ENCODE measurements at places on chromosomes 12 and 14.
A peak's percentile ranks its signal among the peaks of the same experiment; 100 is the strongest.

DNA sequence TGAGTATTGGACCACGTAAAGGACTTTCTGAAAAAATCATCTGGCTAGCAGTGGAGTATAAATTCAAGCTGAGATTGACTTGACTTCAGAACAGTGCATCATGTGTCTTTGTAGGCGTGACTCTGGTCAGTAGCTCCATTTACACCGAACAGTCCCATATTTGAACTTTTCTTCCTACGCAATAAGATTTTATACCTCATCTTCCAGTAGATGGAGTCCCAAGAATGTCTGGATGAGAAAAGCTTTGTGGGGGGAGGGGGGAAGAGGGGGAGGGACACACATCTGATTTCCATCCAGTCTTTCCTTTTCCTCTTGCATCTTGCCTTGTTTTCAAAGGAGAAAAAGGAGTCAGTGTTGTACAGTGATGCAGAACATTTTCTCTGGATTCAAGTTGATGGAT, 241.0 kb downstream of the EMP1 start:
- DNase-seq: no peak

DNA sequence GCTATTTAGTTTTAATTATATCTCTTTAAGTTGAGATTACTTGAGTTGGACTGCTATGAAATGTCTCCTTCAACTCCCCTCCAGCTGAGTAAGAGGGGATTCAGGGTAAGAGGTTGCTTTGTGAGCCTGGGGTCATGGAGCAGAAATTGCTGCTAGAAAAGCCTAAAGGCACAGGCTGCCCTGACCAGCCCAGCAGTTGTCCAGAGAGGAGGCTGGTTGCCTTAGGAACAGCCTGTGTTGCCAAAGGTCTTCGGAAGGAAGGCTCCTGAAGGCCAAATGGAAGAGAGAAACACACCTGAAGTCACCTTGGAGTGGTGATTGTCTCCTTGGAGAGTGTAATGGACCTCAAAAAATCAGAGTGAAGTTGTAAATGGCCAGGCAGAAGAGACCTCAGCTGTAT, 235.5 kb upstream of the PDE3A start:
- DNase-seq: no peak

DNA sequence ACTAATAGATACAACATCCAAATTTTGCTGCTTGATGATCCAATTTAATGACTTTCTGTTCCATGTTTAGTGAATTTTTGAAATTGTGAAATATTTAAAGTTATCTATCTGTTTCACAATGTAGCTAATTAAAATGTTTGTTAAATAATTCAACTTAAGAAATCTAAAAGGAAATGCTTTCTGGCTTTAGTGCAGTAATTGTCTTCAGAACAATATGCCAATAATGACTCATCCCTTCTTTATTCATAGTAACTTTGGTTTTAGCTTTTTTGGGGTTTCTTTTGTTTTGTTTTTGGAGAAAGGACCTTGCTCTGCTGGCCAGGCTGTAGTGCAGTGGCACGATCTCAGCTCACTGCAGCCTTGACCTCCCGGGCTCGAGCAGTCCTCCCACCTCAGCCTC, 479.2 kb upstream of the RGS6 start:
- no peak for DNase-seq

DNA sequence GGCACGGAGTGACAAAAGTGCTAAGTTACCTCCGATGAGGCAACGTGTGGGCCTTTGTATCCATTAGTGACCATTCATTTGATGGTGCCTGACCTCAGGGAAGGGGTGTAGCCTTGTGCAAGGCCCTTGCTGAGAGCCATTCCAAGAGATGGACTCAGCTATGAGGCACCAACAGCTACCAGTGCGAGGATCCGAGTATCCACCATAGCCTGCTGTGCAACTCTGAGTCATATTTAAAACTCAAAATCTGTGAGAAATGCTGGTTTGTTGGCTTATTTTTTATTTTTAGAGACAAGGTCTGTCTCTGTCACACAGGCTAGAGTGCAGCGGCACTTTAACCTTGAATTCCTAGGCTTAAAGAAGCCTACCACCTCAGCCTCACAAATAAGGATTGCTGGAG, 25.1 kb upstream of the WNK1 start:
- DNase-seq: no peak

DNA sequence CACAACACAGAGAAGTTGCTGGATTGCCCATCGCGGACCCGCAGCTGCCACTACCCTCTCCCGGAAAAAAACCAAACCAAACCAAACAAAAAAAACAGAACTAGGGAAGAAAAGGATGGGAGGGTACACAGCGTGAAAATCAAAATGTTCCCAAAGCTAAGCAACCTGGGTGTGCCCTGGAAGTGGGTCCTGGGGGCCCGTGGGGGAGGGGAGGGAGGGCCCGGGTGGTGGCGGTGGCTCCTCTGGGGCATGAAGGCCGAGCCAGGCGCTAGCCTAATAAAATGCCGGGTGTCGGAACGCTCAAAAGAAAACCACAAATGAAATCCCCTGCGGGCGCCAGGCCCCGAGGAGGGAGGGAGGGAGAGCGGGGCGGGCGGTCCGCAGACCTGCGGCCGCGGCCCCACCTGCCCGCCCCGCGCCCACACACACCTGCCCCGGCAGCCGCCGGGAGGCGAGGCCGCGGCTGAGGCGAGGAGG, 787 bp downstream of the HECTD4 start:
- DNase-seq: peak; percentile 51

GRCh38 chr12:18045446-18045992, 44.5 kb downstream of the RERGL start:
- DNase-seq: no peak

DNA sequence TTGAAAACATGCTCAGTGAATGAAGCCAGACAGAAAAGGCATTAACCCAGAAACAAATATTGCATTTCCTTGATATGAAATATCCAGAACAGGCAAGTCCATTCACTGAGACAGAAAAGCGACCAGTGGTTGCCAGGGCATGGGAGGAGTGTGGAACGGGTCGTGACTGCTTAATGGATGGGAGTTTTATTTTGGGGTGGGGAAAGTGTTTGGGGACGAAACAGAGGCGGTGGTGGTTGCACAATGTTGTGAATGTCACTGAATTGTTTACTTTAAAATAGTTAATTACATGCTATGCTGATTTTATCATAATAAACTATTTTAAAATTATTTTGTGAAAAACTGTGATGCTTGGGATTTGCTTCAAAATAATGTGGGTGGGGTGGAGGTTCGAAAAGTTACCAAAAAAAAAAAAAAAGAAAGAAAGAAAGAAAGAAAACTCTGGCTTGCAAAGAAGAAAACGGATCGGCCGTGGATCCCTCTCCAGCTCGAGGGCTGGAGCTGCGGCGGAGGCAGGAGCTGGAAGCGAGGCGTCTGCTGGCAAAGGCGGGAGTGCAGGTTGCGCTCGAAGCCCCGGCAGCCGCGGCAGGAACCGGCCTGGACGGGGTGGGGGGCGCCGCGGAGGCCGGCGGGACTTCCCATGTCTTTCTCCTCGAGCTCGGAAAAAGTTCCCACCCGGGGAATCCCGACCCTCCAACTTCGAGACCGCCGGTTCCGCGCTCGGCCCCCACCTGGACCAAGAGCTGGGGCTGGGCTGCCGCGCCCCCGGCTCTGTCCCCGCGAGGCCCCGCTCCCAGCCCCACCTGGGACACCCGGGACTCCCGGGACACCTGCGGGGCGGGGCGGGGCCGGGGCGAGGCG, 524 bp upstream of the P2RX2 start:
- DNase-seq: no peak

DNA sequence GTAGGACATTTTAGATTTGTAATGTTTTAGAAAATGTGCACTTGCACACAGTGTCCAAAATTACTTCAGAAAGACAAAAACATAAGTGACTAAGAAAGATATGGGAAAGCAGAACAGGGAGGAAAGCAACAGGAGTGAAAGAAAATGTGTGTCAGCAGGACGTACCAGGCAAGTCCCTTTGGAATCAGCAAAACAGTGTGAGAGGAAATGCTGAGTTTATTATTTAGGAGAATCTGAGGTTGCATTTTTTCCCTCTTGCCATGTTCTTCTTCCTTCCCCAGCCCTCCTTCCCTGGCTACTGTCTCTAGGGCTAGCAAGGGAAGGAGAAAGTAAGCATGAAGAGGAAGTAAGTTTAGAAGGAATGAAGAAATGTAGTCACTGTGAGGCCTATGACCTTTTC, 67.7 kb upstream of the CD163 start:
- no peak for DNase-seq

DNA sequence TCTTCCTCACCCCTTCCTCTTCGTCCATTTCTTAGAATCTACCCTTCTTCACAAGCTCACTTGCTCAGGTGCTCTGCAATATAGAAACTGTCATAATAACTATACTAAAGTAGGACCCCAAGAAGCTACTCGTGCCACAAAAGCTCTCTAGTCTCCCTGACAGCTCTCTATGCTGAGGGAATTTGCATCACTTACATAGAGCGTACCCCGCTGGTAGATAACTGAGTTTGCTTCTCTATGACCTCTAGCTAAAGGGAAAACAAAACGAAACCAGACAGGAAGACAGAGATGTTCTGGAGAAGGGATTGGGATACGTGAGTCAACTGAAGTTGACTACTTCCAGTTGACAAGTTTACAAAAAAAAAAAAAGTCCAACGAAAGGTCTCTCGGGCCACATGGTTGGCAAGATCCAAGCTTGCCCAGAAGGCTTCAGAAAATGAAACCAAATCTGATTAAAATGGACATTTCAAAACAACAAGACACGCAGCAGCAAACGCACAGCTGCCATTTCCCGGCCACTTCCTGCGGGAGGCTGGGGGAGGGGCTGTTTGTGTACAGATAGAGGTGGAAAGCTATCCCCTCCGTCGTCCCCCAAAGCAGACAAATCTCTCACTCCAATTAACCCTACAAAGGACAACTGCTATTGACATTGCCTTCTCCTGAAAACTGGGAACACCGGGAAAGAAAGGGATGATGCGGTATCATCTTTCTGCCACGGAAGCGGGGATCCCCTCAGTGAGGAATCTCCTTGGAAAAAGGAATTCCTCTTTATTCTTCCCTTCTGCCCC, 1.3 kb downstream of the BAZ2A start:
- peak; percentile 70 for DNase-seq

GRCh38 chr14:55699131-55700057, 119.4 kb downstream of the KTN1 start:
- peak; percentile 79 for DNase-seq

DNA sequence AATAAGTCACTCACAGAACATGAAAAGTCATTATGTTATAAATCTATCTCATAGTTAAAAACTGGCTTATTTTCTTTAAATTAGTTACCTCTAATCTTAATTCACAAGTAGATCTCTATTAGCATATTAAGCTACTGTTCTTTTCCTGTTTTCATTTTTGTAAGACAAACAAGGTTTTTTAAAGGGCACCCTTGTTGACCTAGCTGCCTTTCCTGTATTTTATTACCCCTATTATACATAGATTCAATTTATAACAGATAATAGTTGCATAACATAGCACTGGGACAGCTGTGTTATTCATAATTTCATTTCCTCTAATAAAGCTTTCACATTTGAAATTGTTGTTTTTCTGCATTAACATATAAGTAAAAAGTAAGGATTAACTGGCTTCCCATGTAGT, 1500.7 kb upstream of the FLRT2 start:
- no peak for DNase-seq

DNA sequence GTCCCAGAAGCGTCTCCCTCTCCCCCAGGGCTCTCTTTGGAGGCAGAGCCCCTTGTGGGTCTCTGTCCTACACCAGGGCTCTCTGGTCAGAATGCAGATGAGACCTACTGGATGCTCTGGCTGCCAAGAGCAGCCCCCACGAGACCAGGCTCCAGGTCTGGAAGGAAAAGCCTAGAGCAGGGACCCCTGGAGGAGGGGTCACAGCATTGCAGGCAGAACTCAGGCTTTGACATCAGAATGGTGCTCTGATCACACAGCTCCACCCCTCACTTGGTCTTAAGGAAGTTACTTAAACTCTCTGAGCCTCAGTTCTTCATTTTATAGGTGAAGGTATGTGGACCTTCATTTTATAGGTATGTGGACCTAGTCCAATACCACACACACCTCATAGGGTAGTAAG, 83.1 kb downstream of the ARL6IP4 start:
- peak; percentile 21 for DNase-seq
